ENCODE measurements at places on chromosomes 7 and 10.
A peak's percentile ranks its signal among the peaks of the same experiment; 100 is the strongest.

GRCh38 chr10:77497748-77498147, 139.9 kb downstream of the KCNMA1 start:
- no peak for DNase-seq

GRCh38 chr10:75283671-75284470, 48.1 kb upstream of the COMTD1 start:
- DNase-seq, result peak; percentile 61

GRCh38 chr7:128362670-128363069, 1.2 kb upstream of the PRRT4 start:
- no peak for DNase-seq

- no peak for DNase-seq
Observed at GRCh38 chr7:50138101-50138500, 45.1 kb upstream of the ZPBP start.

GRCh38 chr10:31153692-31154091, 122.0 kb upstream of the ZNF438 start:
- DNase-seq, result no peak

DNA sequence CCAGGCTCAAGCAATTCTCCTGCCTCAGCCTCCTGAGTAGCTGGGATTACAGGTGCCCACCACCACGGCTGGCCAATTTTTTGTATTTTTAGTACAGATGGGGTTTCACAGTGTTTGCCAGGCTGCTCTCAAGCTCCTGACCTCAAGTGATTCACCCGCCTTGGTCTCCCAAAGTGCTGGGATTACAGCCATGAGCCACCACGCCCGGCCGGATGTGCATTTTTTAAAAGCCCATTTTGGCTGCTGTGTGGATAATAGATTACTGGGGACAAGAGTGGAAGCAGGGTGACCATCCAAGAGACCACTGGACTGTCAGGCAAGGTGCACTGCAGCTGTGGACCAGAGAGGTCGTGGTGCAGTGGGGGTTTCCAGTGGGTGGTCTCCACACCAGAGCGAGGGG, 21.4 kb downstream of the HKDC1 start:
- DNase-seq, result no peak

GRCh38 chr10:895324-895723, 36.2 kb downstream of the LARP4B start:
- no peak for DNase-seq

GRCh38 chr10:47295411-47295810, 4.6 kb upstream of the GDF10 start:
- no peak for DNase-seq

DNA sequence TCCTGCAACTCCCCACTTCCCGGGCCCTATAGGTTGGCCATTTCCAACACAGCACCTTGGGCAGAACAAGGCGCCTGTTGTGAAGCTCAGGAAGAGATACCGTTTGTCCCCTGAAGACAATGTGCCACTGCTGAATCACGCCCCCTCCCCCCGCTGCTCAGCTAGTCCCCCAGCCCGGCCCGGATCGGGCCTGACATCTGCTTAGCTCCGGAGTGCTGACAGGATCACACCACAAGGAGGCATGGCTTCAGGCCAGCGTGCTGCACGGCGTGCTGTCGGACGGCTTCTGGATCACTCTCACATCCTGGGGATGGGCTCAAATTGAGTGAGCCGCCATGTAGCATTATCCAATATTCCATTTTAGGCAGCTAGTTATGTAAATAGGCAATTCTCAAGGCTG, 62.1 kb upstream of the EFCAB10 start:
- no peak for DNase-seq

DNA sequence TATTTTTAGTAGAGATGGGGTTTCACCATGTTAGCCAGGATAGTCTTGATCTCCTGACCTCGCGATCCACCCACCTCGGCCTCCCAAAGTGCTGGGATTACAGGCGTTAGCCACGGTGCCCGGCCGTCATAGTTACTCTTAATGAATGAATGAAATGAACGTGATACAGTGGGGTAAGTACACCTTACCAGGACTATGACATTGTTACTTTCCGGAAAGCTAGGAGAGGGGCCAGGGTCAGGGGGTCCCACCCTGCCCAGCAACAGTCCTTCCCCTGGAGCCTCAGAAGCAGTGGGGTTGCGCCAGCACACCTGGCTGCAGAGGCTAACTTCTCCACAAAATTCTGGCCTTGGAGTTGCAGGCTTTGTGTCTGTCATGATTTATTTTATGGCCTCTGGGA, 21.4 kb downstream of the VSTM4 start:
- DNase-seq, result no peak

DNA sequence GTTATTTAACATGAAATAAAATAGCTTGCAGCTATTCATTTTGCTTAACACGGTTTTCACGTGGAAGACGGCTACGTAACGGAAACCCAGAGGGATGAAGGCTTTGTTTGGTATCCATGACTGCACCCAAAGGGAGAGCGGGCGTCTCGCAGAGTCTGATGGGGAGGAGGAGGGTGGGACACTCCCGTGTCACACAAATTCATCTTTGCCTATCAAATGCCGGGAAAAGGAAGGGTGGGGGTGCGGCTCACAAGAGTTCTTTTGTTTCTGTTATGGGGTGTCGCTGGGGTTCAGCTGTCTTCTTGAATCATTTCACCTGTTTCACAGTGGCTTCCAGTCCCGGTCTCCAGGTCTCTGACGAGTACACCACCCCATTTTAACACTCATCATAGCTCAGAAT, 108.5 kb downstream of the ZRANB1 start:
- DNase-seq, result no peak

DNA sequence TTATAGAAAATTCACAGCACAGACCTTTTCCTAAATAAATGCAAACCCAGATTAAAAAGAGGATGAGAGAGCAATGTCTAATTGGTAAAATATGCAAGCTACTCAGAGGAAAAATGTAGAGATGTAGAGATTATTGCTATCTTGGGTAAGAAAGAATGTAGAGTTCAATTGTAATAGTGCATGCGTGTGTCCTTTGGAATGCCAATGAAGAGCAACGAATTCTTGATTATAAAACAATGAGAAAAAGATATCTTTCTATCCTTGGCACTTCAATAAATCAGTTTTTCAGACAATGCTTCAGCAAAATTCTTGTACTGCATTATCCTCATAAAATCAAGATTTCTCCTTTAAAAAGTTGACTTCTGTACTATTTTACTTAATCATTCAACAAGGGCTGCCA, 50.9 kb downstream of the SEMA3D start:
- no peak for DNase-seq

Measured in mesothelial cell of epicardium (in vitro differentiated cells).